Brain (organoid and tissue), 16 donors: ENCODE measurements at places on chromosomes 1 and 21. TPM values are rescaled to one million over a fixed set of nuclear protein-coding genes. Genes with fewer than 3 reads are reported as not detected.

Gene UHMK1
- 19.4 TPM for polyA plus RNA-seq

Gene KRTAP22-1
- polyA plus RNA-seq, result not detected

Gene FOXE3
- 0.95 TPM for polyA plus RNA-seq

Gene FAM151A
- not detected for polyA plus RNA-seq

Gene OPTC
- polyA plus RNA-seq, result not detected

Gene SMCP
- not detected for polyA plus RNA-seq

Gene LDLRAD1
- not detected for polyA plus RNA-seq

Gene NBPF4
- not detected for polyA plus RNA-seq

Gene ETV3L
- polyA plus RNA-seq, result not detected

Gene RHD
- not detected for polyA plus RNA-seq

Gene RSPO1
- polyA plus RNA-seq, result not detected

Gene LCE1C
- not detected for polyA plus RNA-seq

DNA sequence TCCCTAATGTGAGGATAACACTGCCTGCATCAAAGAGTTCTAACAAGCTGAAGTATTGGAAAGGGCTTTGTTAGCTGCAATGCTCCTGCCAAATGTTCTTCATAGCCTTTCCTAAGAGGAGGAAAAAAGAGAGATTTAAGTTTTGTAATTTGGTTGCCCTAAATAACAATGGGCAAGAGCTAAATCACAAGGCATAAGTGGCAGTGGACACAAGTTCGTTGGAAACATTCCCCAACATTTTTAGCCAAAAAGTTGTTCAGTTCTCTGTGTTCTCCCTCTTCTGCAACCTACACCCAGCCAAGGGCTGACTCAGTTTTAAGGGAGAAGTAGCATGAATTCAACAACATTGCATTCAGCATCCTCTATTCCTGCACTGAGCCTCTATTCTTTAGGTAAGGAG lies 2.6 kb upstream of the UQCRHL start:
- no peak for DNase-seq

GRCh38 chr1:232538224-232538942 lies 91.5 kb downstream of the SIPA1L2 start:
- DNase-seq, result no peak

DNA sequence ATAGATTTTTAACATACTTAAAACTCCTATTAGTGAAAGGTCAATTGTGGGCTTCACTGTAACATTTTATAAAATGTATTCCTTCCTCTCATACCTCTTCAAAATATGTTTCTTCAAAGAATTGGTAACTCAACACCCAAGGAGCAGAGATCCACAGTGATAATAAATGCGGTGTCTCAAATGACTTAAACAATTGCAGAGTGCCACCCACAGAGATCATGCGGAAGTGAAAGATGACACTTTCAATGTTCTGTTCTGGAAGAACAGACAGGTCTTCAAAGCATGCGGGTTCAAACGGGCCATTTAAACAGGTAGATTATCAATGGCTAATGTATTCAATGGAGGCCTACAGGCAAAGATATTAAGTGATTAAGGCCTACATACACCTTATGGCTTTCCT lies 157.0 kb upstream of the GREM2 start:
- no peak for DNase-seq

DNA sequence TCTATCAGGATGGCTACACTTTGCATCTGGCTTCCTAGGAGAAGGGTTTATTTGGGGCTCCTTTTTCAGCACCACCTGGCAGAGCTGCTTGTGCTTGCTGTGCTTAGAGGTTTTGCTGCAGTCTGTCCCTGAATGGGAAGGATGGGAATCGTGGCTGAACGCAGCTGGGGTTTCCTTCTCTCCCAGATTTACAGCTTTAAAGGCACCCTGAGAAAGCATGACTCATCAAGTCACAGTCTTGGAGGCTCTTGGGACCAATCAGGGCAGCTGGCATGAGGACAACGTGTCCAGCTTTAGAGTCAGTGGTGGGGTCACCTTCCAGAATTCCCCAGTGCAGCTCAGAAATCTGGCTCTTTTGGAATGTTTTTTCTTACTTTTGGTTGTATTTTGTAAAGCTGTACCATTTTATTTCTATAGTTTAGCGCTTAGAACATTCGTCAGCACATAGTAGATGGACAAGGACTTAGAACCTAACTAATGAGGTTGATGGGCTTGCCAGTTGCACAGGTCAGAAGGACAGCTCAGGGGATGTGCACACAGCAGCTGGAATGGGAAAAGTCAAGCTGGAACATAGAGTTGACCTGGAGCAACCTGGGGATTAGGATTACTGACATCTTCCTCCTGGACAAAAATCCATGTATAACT lies 222.6 kb downstream of the PRDM2 start:
- DNase-seq, result no peak

GRCh38 chr1:66998972-66999371 lies 55.0 kb downstream of the SLC35D1 start:
- no peak for DNase-seq

- DNase-seq, result no peak
Observed at GRCh38 chr1:192488058-192488457, 87.5 kb upstream of the RGS1 start.

DNA sequence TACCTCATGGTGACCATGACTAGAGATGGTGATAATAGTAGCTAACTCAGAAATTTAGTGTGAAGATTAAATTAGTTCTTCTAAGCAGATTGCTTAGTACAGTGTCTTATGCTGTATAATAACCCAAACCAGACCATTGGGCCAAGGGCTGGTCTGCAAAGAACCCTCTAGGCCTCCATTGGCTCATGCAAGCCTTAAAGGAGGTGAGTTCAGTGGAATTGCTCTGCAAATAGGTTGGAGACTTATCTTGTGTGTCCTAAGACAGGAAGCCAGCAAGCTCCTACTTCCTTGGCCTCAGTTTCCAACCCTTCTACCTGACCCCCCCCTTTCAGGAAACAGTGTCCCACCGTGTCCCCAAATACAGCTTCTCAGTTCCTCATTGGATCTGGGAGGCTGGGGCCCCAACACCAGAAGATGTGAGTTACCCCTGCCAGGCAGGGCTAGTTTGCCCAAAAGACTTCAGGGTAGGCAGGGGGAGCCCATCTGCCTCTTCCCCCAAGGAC lies 1.9 kb upstream of the MEF2D start:
- DNase-seq, result no peak

GRCh38 chr1:220890602-220891001 lies 11.4 kb downstream of the HLX start:
- DNase-seq, result peak; percentile 16

- no peak for DNase-seq
Observed at GRCh38 chr1:165387505-165387904, 31.0 kb upstream of the LMX1A start.

DNA sequence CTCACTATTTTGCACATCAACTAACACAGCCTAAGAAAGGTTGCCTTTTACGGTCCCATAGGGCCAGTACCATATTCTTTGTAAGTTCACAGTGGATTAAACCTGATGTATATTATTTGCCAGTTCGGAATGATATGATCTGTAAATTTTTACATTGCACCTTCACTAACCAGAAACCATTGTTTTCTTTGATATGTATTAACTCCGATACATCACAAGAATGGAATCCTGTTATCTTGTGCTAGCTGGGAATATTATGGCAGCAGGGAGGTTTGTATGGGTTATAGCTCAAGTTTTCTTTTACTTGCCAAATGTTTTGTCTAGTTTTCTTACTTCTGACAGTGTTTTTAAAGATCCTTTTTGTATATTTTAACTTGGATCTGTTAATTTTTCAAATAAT lies 51.4 kb upstream of the S1PR1 start:
- no peak for DNase-seq

GRCh38 chr1:23282957-23283356 lies 61.1 kb downstream of the HNRNPR start:
- DNase-seq, result no peak

DNA sequence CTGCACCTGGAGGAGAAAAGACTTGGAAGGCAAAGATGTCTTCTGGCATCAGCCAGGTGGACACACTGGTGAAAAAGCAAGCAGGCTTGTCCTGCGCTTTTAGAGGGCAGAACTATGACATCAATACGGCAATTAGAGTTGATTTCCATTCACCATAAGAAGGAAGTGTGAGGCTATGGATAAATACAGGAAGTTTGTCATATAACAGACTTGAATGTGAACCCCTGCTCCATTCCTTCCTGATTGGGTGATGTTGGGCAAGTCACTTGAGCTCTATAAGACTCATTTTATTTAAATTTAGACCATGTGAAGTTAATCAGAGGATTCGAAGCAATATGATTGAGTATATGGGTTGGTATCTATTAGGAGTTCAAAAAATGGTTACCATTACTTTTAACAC lies 137.8 kb downstream of the PLPP3 start:
- no peak for DNase-seq

GRCh38 chr21:45471525-45472221 lies 66.7 kb downstream of the COL18A1 start:
- no peak for DNase-seq

DNA sequence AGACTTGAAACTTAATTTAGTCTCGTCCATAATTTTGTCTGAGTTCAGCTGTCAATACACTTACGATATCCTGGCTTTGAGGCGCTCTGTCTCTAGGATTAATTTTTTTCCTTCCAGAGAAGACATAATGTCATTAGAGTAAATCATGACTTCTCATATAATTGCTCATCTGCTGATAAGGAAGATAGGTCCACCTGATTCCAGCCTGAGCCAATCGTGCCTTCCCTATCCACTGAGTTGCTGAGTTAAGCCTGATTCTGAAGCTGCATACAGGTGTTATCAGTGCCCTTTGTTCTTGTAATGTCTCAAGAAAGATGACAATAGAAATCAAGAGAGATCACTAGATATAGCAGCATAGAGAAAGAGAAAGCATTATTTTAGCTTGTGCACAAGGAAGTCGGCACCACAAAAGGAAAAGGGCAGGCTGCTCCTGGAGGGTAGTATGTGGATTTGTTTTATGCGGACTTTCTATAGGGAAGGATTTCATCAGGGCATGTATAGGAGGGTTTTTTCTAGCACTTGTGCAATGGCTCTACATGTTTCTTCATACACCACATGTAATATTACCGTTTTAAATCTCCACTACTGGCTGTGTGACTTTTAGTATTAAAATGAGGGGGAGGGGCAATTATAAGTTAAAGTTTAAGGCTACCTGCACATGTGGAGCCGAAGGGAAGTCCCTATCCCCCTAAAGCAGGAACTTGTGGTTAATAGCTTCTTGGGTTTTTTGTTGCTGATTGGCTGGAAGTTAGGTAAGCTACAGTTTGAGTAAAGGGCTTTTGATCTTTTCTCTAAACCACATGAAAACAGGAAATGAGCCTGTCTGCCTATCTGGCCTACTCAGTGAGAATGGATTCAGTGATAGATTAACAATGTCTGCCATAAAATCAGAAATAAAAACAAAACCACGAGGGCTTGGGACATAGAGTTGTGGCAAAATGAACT lies 133.4 kb downstream of the PLPPR5 start:
- no peak for DNase-seq

DNA sequence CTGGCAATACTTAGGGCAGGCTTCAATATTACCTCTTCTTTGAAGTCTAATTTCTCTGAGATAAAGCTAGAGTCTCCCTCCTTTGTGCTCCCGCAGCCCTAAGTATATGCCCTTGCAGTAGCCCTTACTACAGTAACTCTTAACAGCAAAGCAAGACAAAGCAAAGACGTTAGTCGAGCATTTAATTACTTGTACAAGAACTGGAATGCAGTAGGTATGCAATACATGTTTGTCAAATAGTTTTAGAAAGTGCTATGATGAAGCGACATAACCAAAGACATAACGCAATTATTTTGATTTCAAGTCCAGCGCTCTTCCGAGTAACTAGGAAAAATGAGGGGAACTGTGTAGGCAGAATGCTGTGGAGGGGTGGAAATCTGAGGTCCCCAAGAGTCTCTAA lies 1.6 kb downstream of the P3H1 start:
- peak; percentile 32 for DNase-seq

GRCh38 chr1:114315631-114316030 lies 162.0 kb upstream of the SYT6 start:
- no peak for DNase-seq

- peak; percentile 87 for DNase-seq
Observed at GRCh38 chr1:86703696-86704457, 499 bp upstream of the SH3GLB1 start.

GRCh38 chr1:43803105-43803504 lies 95.8 kb downstream of the ST3GAL3 start:
- DNase-seq, result no peak

- no peak for DNase-seq
Observed at GRCh38 chr1:226882631-226883409, 12.4 kb downstream of the PSEN2 start.

- no peak for DNase-seq
Observed at GRCh38 chr21:34187935-34188334, 114.6 kb downstream of the MRPS6 start.

GRCh38 chr1:14625996-14626395 lies 27.5 kb downstream of the KAZN start:
- DNase-seq, result peak; percentile 78

DNA sequence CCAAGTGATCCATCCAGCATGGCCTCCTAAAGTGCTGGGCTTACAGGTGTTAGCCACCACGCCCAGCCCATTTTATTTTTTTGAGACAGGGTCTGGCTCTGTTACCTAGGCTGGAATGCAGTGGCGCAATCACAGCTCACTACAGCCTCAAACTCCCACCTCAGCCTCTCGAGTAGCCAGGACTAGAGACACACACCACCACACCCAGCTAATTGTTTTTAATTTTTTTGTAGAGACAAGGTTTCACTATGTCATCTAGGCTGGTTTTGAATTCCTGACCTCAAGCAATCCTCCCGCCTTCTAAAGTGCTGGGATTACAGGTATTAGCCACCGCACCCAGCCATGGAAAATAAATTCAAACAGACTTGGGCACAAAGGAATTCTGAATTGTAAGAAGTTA lies 31.9 kb downstream of the PUM1 start:
- DNase-seq, result no peak

DNA sequence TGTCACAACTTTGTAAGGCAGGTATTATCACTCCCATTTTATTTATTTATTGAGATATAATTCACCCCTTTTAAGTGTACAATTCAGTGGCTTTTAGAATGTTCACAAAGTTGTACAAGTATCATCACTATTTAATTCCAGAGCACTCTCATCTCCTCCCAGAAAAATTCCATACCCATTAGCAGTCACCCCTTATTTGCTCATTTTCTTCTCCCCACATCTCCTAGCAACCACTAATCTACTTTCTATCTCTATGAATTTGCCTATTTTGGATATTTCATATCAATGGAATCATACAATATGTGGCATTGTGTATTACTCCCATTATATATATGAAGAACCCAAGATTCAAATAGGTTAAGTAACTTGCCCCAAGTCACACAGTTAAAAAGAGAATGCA lies 7.0 kb downstream of the DSTYK start:
- no peak for DNase-seq

- DNase-seq, result no peak
Observed at GRCh38 chr1:235107368-235108184, 21.1 kb downstream of the TOMM20 start.

DNA sequence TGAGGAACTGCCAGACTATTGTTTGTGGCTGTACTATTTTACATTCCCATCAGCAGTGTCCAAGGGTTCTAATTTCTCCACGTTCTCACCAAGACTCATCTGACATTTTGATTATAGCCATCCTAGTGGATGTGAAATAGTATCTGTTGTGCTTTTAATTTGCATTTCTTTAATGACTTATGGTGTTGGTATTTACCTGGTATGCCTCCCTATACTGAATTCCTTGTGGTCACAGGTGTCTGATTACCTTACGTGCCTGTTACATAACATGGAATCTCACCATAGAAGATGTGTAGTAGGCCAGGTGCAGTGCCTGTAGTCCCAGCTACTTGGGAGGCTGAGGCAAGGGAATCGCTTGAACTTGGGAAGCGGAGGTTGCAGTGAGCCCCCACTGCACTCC lies 13.5 kb downstream of the ZYG11A start:
- no peak for DNase-seq

- DNase-seq, result no peak
Observed at GRCh38 chr1:8603220-8603616, 214.2 kb downstream of the RERE start.

- DNase-seq, result no peak
Observed at GRCh38 chr1:109979489-109980091, 5.0 kb upstream of the AHCYL1 start.
